Germinal center (tissue), 1 donor: ENCODE measurements at places on chromosomes 6 and 20.
A peak's percentile ranks its signal among the peaks of the same experiment; 100 is the strongest.

DNA sequence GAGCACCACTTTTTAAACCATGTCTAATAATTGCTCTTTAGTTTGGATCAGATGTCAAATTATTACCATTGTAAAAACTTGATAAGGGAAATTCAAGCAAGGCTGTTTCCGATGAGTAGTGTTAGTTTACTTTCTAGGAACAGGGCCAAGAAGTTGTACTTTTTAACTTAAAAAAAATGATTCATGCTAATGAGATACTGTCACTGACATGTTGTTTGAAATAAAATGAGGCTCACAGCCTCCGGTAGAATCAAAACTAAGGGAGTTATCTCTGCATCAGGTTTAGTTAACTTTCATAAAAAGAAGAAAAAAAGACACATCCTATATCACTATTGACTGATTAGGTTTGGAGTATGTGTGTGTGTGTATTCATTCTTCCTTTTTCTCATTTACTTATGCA, 55.2 kb upstream of the SUPT3H start:
- no peak for DNase-seq

DNA sequence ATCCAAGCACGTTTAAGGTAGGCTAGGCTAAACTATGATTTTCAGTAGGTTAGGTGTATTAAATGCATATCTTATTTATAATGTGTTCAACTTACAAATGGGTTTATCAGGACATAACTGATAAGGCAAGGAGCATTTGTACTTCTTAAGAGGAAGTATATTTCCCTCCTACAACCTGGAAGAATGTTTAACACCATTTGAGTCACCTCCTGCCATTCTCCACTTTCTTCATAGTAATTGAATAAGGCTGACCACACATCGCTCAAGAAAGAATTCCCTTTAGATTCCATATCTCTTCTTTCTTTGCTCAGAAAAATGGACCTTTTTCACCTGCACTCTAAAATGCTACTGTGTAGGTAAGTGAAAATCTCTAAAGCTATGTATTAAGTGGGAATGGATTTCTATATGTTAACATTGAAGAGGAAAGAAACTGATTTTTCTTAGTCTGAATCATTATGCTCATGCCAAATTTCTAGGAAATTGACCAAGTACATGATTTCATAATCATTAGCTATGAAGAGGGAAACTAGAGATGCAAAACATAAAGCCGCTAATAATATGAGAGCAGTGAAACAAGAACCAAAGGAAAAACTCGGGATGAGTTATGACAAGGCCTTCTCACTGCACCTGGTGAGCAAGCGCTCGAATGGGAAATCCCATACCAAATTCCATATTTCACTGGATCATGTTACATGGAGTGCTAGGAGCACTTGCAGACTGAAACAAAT, 210.4 kb downstream of the ALDH8A1 start:
- no peak for DNase-seq

DNA sequence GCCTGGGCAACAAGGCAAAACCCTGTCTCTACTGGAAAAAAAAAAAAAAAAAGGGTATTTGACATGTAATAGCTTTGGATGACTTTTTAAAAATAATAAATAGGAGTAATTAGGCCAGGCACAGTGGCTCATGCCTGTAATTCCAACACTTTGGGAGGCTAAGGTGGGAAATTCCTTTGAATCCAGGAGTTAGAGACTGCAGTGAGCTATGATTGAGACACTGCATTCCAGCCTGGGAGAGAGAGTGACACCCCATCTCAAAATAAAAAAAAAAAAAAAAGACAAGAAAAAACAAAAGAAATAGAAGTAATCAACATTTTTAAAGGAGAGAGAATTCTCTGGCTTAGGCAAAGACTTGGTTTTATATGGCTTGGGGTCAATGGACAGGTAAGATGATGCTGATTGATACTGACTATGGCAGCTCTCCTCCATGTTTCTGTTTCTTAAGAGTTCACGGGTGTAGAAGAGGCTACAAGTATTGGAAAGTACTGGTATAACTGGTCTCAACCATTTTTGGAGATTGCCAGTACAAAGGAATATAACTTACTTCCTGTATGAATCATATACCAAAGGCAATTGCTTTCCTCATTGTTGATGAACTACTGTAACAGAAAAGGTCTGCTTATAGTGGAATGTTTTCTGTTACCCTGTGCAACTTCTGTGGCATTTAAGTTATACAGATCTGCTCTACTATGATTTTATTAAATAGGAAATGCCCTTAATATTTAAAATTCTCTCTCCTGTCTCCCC, 10.1 kb downstream of the MAP3K5 start:
- DNase-seq = no peak

- DNase-seq = no peak
These were observed 11.9 kb downstream of the SERPINB9 start for GRCh38 chr6:2890976-2891767.

GRCh38 chr6:154569156-154569862, 58.8 kb upstream of the CNKSR3 start:
- no peak for DNase-seq

- no peak for DNase-seq
These were observed 31.8 kb downstream of the ABRACL start for GRCh38 chr6:139060332-139060731.

- DNase-seq = no peak
These were observed 72.0 kb downstream of the TTLL2 start for GRCh38 chr6:167396659-167397490.

DNA sequence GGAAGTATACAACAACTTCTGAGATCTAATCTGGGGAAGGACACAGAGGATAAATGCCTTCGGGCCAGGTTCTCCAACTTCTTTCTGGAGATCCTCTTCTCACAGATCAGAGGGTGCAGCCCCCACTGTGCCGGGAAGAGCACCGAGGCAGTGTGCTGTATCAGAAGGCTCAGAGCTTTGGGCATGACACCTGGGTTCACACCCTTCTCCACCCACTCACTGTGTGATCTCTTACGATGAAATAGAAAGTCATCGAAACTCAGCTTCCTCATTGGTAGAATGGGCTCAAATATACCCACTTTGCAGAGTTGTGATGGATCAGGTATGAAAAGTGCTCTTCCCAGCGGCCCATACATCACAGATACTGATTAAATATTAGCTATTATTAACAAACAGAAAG, 347.5 kb upstream of the SOX4 start:
- DNase-seq = peak; percentile 25

DNA sequence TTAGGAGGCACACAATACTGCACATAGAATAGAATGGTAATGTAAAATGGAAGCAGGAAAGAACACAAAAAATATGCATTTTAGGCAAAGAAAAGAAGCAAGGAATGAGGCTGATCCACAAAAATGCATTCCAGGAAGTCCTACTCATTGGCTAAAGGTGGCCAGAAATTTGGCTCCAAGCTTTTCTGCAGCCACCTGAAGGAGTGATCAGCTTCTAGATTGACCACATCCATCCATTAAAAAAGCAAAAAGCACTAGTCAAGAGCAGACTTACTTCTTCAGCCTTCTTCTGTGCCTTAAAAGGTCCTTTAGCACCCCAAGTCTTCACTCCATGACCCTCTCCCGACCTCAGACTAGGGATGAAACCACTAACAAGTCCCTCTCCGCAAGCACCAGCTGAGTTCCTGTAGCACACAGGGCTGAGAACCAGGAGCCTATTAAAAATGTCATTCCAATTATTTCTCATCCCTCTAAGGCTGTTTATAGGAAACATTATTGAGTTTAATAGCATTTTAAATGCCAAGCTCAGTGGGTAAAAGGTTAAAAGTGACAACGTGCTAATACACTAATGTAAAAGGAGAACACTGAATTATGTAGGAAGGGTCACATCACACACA, 36.5 kb downstream of the TRAM2 start:
- DNase-seq = no peak

- DNase-seq = no peak
These were observed 427.4 kb upstream of the JAG1 start for GRCh38 chr20:11101243-11101642.

GRCh38 chr20:37519508-37520418, 1.3 kb upstream of the NNAT start:
- DNase-seq = no peak

GRCh38 chr6:164345327-164345726, 930.8 kb downstream of the QKI start:
- no peak for DNase-seq

- no peak for DNase-seq
These were observed 19.7 kb downstream of the NCOA7 start for GRCh38 chr6:125810445-125810844.

DNA sequence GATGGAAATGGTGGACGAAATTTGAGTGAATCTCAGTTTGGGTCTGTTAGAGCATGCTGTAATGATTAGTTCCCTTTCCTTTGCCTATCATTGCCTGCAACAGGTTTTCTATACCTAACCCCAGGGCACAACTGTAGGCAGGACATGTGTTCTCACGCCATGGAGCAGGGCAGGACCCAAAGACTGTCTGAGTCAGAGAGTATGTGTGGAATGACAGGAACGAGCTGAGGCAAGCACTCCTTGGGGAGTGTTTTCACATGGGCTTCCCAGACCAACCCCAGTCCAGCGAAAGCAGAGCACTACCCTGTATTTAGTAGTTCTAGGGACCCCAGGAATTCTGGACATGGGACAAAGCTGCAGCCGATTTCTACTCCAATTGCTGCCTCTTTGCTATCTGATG, 234.2 kb downstream of the HACE1 start:
- no peak for DNase-seq

GRCh38 chr6:2224847-2225382, 20.5 kb downstream of the GMDS start:
- DNase-seq = no peak

GRCh38 chr6:164039954-164040375, 625.4 kb downstream of the QKI start:
- DNase-seq = peak; percentile 81

DNA sequence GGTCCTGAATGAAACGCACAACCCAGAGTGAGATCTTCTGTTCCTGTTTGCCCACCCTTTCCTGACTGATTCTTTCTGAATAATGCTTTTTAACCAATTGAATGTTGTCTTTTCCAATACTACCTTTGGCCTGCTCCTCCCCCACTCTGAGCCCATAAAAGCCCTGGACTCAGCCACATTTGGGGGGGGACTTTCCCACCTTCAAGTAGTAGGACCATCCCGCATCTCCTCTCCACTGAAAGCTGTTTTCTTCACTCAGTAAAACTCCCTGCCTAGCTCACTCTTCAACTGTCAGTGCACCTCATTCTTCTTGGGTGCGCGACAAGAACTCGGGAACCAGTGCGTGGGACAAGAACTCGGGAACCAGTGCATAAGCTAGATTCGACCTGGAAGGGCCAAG, 77.9 kb downstream of the EPB41L2 start:
- no peak for DNase-seq

- no peak for DNase-seq
These were observed 394.7 kb downstream of the THBS2 start for GRCh38 chr6:168858926-168859325.

DNA sequence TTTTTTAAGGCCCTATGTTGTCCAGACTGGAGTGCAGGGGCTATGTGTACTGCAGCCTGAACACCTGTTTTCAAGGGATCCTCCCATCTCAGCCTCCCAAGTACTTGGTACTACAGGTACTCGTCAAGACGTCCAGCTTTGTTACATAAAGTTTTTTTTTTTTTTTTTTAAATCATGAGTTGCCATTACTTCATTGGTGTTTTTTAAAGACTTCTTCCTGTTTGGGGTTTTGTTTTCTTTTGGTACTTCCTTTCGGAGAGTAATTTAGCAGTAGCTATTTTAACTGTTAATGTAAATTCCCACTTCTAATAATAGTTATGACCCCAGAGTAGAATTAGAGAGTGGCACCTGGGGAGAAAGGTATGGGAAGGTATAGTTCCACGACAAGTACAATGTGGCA, 10.5 kb downstream of the ZNFX1 start:
- peak; percentile 25 for DNase-seq

DNA sequence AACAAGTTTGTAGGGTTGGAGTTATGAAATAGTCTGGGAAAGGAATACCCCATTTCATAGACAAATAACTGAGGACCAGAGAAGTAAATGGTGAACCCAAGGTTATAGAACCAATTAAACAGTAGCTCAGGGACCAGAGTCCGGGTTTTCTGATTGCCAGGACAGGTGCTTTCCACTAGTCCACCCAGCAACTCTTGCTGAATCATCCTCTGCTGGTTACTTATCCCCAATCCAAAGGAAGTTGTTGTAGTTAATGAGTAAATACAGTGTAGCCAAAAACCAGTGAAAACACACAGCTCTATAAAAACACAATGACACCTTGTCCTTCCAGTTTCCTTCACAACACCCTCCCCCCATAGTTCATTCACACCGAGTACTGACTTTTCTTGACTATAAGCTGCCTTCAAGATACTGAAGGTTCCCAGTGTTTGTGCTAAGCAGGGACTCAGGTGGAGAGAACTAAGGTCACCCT, 766 bp upstream of the TINAG start:
- DNase-seq = no peak

- DNase-seq = peak; percentile 25
These were observed 103.2 kb upstream of the FOXP4 start for GRCh38 chr6:41442800-41443501.

DNA sequence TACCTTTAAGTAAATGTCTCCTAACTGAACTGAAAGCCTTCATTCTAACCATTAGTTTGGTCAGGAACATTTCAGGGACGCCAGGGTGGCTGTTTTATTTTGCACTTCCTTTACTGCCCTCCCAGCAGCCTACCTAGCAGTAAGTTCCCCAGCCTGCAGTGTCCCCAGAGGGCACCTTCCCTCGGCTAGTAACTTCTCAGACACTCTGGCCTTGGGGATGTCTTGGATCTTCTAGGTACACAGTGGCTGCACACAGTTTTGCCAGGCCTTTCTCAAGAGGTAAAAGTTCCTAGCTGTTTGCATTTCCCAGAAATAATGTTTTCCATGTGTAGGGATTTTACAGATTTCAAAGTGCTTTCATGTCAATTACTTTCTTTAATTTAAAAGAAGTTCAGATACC, 378 bp upstream of the LAMA2 start:
- no peak for DNase-seq
